ENCODE measurements at places on chromosomes 5 and 9.
A peak's percentile ranks its signal among the peaks of the same experiment; 100 is the strongest.

DNA sequence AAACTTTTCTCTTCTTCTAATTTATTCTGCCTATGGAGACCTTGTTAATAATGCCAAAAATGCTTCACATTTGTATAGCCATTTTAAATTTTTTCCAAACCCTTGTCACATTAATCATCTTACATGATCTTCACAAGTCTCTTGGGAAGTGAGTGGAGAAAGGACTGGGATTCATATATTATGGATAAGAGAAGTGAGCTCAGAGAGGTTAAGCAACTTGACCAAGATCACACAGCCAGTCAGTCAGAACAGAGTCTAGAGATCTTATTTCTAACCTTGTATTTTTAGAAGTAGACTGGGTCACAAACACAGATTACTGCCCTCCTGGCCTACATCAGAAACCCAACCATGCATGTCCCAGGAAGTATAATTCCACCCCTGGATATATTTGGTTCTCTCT lies 218.0 kb upstream of the ADRA1B start:
- no peak for DNase-seq

DNA sequence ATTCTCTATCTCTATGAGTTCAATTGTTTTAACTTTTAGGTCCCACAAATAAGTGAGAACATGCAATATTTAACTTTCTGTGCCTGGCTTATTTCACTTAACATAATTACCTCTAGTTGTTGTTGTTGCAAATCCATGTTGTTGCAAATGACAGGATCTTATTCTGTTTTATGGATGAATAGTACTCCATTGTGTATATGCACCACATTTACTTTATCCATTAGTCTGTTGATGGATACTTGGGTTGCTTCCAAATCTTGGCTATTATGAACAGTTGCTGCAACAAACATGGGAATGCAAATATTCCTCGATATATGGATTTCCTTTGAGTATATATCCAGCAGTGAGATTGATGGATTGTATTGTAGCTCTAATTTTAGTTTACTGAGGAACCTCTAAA lies 36.3 kb downstream of the MEGF9 start:
- no peak for DNase-seq

DNA sequence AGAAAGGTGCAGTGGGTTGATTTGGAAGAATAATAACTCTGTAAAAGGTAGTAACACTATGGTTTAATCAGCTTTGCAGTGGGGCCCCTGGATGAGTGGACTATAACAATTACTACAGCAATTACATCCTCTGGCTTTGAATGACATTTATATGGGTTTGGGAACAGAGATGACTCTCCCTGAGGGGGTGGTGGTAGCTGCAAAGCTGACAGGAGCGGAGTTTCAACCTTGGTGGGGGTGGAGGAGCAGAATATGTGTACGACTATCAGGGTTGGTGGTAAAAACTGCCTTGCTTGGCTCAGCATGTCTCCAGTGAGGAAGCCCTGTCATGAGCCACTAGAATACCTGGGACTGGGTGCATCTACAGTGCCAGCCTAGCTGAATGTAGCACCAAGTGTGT lies 28.3 kb upstream of the NR3C1 start:
- no peak for DNase-seq

- DNase-seq, result no peak
These were observed 11.0 kb downstream of the CDH10 start for GRCh38 chr5:24633715-24634325.

- DNase-seq, result no peak
These were observed 3.8 kb upstream of the NPDC1 start for GRCh38 chr9:137049544-137050449.

DNA sequence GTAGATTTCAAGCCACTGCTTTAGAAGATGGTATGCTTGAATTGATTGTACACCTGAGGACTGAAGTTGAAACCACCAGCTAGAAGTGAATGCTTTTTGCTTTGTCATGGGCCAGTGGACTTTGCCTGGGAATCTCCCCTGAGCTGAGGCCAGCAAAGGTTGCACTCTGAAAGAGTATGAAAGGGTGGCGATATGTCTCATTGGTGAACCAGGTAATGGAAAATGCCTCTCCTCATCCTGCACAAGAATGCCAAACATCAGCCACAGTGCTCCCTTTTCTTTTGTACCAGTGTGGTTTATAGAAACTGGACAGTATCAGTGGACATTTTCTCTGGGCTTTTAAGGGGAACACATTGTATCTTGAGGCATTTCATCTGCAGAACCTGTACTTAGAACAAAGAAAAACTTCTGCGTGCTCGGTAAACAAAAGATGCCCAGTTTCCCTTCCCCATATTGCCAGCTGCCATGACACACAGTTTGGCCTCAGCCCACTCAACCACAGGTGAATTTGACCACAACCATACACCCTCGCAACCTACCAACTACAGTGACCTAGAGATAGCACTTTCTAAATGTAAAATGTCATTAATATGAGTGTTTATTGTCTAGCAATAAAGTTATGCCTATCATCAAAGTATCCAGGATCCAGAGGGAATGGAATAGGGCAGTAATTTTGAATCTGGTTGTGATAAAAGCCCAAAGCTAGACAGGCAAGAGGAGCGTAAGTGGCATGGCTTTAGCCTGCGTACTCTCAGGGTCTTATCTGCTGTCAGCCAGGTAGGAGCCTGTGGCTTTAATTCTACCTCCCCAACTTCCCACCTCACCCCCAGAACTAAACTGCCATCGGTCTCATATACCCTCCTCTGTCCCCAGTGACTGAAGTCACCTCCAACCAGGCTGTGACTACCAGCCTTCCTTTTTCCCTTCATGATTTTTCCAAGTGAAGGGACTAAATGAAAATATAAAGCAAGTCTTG lies 79.5 kb upstream of the LHFPL2 start:
- no peak for DNase-seq

DNA sequence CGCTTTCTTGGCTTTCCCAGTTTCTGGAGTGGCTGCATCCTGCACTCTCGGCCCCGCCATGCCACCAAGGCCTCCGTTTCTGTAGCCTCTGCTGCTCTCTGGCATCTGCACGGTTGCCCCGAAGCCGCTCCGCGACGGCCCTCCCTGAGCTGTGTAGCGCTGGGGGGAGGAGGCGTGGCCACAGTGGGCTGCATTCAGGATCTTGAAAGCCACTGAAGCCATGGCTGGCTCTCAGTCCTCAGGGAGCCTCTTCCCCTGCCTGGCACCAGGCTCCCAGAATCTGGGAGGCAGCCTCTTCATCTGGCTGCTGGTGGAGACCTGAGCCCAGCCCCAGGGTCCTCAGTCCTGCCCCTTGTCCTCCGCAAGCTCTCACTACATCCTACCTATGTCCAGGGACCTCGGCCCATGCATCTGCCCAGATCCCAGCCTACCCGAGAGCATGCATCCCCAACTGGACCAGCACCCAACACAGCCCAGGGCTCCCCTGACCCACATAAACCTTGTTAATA lies 25.1 kb downstream of the PAEP start:
- no peak for DNase-seq

- DNase-seq, result no peak
These were observed 198.8 kb downstream of the AUH start for GRCh38 chr9:91162784-91163443.

DNA sequence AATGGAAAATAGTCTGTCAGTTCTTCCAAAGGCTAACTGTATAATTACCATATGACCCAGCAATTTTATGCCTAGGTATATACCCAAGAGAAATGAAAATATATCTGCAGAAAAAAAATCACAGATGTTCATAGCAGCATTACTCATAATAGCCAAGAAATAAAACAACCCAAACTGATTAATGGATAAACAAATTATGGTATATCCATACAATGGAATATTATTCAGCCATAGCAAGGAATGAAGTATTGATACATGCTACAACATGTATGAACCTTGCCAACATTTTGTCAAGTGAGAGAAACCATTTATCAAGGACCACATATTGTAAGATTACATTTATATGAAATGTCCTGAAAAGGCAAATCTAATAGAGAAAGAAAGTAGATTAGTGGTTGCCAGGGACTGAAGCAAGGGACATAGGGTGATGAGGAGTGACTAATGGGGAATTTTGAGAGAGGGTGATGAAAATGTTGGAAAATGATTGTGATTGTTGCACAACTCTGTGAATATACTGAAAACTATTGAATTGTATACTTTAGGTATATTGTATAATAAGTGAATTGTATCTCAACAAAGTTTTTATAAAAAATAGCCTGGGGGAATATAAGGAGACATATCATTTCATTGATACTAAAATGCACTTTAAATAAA lies 114.4 kb downstream of the PBX3 start:
- DNase-seq, result no peak

DNA sequence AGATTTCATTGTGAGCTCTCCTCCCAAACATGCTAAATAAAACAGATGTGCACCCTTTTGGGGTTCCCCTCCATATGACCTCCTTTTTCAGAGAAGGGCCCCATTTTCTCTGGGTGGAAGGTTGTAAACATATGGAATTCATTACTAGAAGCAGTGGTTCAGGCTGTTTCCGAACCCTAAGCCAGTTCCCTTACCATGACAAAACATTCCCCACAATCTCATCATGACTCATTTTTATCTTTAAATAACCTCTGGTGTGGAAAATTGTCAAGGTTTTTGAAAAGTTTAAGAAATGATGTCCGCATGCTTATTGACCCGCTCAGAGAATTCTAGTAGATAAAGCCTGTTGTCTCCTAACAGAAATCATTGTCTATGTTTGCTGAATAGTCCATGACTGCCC lies 127.3 kb upstream of the PIK3R1 start:
- DNase-seq, result no peak

- DNase-seq, result no peak
These were observed 804.9 kb upstream of the SEMA6A start for GRCh38 chr5:117379521-117379920.

DNA sequence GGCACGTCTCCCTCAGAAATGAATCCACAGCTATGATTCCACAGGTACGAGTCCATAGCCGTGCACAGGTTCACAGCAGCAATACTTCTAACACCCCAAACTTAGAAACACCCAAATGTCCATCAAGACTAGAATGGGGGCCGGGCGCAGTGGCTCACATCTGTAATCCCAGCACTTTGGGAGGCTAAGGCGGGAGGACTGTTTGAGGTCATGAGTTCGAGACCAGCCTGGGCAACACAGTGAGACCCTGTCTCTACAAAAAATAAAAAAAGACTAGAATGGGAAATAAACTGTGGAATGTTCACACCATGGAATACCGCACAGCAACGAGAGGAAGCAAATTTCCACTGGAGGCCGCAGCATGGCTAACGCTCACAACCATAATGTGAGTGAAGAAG lies 4.3 kb upstream of the DOLPP1 start:
- no peak for DNase-seq

DNA sequence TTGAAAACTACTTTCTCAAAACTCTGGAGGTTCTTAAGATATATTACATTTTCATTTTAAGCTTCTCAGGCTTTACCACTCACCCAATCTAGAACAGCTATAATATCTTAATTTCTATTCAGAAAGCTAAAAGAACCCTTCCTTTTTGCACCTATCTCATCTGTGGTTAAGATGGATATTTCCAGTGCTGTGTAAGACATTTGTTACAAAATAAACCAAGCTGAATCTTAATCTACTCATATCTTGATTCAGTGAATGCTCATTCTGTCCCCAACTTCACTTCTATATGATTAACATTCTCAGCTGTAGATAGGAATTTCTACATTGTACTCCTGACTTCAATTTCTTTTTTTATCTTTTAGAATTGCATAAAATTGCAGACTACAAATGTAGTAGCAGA lies 15.0 kb downstream of the ABHD17B start:
- DNase-seq, result no peak

DNA sequence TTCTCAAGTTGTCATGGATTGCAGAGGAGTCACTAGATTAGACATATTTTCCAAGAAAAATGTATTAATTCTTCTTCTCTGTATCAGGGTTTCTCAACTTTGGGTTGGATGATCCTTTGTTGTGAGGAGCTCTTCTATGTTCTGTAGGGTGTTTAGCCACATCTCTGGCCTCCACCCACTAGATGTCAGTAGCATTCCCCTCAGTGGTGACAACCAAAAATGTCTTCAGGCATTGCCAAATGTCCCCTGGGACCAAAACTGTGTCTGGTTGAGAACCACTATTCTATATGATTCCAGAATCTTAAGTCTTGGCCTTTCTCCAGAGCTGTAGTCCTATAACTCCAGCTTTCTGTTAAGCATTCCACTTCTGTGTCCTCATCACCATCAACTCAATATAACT lies 220.9 kb downstream of the KIAA0825 start:
- no peak for DNase-seq

- DNase-seq, result peak; percentile 90
These were observed 1.1 kb downstream of the GSN start for GRCh38 chr9:121268851-121269641.

- DNase-seq, result no peak
These were observed 24.6 kb downstream of the UBE2QL1 start for GRCh38 chr5:6473284-6473683.

GRCh38 chr5:144236499-144236898 lies 65.8 kb downstream of the KCTD16 start:
- no peak for DNase-seq

DNA sequence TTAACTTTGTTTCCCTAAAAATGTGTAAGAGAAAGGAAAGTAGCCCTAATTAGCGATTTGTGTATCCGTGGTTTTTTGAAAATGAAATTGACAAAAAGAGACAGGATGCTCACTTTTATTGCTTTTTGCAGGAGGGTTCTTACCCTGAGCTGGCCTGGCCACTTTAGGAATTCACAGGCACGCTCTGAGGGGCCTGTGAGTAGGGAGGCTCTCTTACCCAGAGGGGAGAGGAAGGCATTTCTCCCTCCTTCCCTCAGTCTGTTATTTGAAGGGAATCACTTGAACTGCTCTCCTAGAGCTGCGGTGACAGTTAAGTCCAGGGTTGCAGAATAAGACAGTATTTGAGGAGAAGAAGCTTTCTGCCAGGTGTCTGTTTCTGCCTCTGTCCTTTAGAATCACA lies 16.7 kb downstream of the PIK3R1 start:
- no peak for DNase-seq

DNA sequence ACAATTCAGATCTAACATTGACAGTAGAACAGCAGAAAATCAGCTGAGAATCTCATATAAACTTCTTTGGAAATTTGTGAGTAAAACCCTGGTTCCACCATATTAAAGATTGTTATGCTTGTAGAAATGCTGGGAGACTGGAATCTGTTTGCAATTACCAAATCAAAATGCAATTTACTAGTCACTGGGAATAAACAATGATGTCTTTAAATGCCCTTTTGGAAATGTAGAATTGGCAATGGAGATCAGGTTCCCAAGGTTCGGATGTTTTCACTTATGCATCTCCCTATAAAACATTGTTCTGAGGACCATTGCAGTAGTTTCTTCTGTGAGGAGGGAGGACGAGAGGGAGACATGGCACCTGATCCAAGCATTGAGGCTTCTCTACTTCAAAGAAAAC lies 384.4 kb downstream of the TMEM167A start:
- DNase-seq, result no peak

Measured in lower leg skin (tissue), 4 donors.